ENCODE measurements at places on chromosomes 7 and 10. TPM values are rescaled to one million over a fixed set of nuclear protein-coding genes. Genes with fewer than 3 reads are reported as not detected.

- DNase-seq, result no peak
These were observed 5.6 kb downstream of the HTRA1 start for GRCh38 chr10:122466951-122467381.

GRCh38 chr7:88355011-88355410 lies 48.3 kb upstream of the STEAP4 start:
- no peak for DNase-seq

DNA sequence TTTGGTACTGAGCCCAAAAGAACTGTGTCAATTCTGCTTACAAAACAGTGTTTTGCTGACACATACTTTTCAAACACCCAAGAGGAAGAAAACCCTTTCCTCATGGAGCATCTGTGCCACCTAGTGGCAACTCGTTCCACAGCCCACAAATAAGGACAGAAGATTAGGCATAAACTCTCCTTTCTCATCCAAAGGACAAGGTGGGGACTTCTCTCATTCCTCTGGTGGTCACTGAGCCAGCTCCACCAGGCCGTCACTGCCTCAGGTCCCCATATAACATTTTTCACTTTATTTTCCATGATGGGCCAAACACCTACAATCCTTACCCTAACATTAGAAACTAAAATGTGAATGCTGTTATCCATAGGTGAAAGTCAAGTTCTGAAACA lies 76.9 kb downstream of the RNF216 start:
- DNase-seq, result peak; percentile 84

GRCh38 chr10:13233358-13233757 lies 816 bp downstream of the UCMA start:
- no peak for DNase-seq

DNA sequence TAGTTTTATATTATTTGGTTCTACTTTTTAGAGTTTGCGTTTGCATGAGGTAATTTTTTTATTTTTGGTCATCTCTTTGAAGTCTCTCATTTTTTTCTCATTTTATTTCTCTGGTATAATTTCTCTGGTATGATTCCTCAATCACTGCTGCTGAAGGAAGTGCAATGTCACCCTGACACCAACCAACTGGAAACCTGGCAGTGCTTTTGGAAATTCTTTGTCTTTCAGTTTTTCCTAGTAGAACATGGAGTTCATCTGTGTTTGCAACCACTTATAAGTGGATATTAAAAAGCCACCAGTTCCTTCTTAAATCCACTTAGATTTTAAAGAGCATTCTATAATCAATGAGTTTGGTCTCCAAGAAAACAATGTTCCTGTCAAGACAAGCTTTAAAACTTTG lies 291.8 kb downstream of the PRKG1 start:
- no peak for DNase-seq

GRCh38 chr10:118950190-118950680 lies 79.3 kb upstream of the NANOS1 start:
- no peak for DNase-seq

DNA sequence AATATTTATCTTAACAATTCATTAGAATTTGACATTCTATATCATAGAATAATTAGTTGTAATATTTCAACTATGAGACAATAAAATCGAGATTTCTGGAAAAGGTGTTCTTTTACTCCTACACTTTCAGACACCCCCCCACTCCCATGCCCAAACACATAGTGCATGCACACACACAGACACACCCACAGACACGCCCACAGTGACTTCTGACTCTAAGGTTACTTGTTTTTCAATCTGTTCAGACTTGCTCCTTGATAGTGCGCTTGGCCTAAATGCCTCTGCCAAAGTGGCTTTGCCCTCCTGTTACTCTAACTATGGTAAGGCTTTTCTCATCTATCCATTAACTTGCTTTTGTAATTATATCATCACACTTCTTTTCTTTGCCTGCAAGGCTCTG lies 144.0 kb upstream of the PPP1R3A start:
- no peak for DNase-seq

DNA sequence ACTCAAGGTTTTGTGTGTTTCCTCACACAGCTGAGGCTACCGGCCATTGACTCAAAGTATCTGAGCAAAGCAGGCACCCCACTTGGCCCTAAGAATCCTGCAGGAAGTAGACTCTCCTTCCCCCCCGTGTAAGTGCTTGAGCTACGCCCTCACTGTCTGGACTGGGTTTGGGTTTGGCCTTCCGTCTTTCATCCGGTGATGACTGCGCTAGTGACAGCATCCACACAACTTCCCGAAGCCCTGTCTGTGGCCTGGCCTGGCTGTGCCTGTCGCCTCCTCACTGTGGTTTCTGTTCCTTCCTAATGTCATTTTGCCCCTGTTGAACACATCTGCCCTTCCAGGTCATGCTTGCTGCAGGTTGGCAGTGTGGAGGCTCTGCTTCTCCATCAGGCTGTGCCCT lies 14.5 kb downstream of the C7orf57 start:
- no peak for DNase-seq

DNA sequence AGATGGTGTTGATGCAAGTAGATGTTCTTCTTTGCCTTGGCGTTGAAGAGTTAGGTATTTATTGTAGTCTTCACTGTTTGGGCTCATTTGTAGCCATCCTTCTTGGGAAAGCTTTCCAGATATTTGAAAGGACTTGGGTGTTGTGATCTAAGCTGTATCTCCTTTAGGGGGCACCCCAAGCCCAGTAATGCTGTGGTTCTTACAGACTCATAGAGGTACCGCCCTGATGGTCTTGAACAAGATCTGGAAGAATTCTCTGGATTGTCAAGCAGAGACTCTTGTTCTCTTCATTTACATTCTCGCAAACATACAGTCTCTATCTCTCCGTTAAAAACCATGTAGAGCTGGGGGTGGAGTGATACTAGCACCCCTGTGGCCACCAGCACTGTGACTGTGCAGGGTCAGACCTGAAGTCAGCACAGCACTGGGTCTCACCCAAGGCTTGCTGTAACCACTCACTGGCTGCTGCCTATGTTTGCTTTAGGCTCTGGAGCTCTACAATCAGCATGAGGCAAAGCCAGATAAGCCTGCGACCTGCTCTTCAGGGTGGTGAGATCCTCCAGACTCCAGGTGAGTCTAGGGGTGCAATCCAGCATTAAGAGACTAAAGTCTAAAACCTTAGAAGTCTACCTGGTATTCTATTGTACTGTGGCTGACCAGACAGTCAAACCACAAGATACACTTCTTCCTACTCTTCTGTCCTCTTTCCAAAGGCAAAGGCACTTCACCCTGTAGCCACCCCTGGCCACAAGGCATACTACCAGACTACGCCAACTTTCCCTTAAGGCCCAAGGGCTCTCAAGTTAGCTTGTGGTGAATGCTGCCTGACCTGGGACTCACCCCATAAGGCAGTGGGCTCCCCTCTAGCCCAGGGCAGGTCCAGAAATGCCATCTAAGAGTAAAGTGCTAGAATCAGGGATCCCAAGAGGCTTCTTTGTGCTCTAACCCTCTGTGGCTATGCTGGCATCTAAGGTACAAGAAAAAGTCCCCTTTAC lies 209.7 kb upstream of the TMEM196 start:
- DNase-seq, result peak; percentile 21

GRCh38 chr7:132501956-132502355 lies 74.3 kb downstream of the PLXNA4 start:
- DNase-seq, result no peak

The DAGLB gene
- polyA plus RNA-seq, result 15.9 TPM
